Stimulated activated naive CD8-positive, alpha-beta T cell treated with anti-CD3 and anti-CD28 coated beads, Interleukin-15, amount 100 ng/mL, for 72 hours (primary cell): ENCODE measurements at places on chromosomes 16 and 17.
A peak's percentile ranks its signal among the peaks of the same experiment; 100 is the strongest.

DNA sequence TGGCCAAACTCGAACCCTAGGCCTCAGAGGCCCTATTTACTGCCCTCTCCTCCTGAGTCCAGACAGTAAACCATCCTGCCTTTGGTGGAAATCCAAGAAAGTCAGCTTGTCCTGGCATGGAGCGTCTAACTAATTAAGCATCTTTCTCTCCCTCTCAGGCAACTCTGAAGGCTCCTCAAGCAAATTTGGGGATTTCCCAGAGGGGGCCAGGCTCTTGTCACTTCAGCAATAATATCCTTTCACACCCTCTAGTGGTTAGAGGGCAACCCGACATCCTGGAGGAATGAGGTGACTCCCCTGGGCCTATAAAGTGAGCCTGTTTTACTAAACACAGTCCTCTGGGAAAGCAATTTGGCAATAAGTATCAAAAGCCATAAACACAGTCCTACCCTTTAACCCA is 60.4 kb downstream of the NOG start:
- DNase-seq: peak; percentile 64

DNA sequence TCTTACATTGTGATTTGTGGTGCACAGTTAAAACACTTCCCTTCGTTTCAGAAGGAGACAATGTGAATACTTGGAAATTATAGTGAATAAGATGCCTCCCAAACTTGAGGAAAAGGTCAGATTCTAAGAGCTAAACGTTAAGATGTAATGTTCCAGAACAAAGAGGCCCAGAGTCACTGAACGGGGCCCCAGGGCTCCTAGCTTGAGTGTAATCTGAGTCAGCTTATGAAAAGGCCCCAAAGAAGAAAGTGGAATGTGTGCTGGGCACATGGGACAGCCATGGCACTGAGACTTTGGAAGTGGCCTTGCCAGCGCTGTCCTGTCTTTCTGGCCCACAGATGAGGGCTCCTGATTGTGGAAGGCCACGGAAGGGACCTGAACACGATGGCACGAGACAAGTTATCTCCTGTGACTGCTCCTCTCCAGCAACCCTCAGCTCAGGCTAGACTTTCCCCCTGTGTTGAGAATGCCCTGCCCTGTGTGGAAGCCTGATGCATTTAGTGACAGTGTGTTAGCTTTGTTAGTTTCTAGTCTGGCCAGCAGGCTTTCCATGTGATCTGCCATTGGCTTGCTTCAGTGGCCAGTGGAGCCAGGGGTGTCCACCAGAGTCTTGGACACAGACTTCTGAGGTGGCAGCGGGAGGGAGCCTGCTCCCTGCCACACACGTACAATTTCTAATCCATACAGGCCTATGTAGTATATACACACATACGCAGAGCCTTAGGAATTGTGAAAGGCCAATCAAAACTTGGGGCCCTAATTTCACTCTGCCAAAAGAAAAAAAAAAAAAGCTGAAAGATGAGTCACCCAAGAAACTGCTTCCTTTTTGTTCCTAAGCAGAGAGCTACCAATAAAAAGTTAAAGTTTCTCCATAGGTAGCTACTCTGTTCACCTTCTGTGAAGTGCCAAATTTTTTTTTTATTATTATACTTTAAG is 13.1 kb downstream of the SPATA33 start:
- no peak for DNase-seq

DNA sequence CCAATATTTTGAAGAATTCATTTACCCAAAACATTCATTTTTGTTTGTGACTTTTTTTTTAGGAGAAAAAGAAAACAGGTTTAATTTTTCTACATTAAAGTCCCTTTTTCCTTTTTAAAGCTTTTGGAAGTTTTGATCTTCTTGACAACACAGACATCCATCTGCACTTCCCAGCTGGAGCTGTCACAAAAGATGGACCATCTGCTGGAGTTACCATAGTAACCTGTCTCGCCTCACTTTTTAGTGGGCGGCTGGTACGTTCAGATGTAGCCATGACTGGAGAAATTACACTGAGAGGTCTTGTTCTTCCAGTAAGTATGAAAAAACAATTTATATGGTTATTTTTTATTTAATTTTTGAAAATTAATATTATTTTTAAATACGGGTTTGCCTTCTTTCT is 37.2 kb downstream of the SIAH1 start:
- no peak for DNase-seq

DNA sequence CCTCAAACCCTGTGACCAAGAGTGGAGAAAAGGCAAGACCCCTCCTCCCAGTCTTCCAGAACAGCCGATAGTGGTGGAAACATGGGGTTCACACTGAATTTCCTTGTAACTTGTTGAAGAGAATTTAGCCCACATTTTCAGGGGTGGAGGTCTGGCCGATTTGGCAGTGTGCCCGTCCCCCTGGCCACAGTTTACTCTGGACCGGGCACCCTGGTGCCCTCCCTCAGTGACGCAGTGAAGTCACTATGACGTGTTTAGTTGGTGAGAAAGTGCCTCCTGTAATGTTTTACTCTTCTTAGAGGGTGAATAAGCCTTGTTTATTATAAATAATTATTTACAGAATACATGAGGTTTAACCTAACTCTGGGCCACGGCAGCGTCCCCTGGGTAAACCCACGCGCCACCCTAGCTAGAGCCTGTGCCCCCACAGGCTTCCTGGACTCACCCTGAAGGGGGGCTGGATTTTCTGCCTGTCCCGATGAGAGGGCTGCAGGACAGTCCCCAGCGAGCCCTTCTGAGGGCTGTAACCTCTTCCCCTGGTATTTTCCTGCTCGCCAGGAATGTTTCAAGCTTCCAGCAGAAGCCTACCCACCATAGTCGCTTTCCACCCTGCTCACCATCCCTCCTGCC is 316.9 kb downstream of the SEC14L1 start:
- DNase-seq: no peak

GRCh38 chr16:15057681-15058417 is 2.0 kb upstream of the NTAN1 start:
- DNase-seq: no peak

GRCh38 chr17:40611840-40612474 is 35.7 kb downstream of the SMARCE1 start:
- DNase-seq: no peak

DNA sequence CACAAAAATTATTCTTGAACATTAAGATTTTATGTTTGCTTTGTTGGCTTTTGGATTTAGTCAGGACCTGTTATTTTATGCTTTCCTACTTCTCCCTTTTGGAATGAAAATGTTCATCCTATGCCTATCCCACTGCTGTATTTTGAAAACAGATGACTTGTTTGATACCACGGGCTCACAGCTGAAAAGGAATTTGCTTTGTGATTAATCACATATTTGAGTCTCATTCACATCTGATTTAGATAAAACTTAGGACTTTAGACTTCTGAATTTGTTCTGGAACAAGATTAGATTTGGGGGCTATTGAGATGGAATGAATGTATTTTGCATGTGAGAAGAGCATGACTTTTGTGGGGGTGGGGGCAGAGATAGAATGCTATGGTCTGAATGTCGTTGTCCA is 1012.6 kb downstream of the CDH11 start:
- no peak for DNase-seq

DNA sequence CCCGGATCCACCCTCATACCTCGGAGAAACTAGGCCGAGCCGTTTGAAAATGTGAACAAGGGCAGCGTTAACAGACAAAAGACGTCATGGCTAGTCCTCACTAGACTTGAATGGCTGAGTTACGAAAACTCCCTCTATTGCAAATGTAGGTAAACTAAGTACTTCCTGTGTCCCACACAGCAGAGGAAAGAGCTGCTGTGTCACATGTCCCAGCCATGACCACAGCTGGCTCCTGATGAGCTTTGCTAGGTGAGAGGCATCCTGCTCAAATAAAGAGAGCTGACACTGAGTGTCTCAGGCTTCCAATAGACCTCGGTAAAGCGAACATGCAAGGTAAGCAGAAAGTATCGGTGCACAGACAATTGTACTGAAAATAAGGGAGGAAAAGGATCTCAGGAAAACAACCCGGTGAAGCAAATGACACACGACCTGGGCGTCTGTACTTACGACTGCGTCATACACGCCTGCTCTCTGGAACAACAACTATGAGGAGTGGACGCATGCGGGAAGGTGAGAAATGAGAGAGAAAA is 26.0 kb downstream of the TMEM204 start:
- DNase-seq: no peak

DNA sequence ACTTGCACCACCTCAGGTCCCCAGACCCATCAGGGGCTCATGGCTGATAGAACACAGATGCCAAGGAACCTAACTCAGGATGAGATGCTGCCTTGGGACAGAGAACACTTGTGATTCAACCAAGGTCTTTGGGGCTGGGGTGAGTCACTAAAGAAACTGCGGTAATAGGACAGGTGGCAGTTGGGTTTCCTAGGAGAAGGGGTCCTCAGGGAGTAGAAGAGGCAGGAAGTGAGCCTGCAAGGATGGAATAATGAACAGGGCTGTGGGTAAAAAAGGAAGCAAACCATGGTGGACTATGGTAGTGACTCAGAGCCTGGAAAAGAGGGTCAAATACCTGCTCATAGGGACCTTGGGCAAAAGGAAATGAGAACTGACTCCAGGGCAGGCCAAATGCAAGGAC is 6.5 kb upstream of the PNPO start:
- no peak for DNase-seq

GRCh38 chr16:61195006-61195405 is 841.2 kb downstream of the CDH8 start:
- DNase-seq: no peak

- no peak for DNase-seq
Observed at GRCh38 chr17:75596320-75597087, 8.9 kb downstream of the MYO15B start.

DNA sequence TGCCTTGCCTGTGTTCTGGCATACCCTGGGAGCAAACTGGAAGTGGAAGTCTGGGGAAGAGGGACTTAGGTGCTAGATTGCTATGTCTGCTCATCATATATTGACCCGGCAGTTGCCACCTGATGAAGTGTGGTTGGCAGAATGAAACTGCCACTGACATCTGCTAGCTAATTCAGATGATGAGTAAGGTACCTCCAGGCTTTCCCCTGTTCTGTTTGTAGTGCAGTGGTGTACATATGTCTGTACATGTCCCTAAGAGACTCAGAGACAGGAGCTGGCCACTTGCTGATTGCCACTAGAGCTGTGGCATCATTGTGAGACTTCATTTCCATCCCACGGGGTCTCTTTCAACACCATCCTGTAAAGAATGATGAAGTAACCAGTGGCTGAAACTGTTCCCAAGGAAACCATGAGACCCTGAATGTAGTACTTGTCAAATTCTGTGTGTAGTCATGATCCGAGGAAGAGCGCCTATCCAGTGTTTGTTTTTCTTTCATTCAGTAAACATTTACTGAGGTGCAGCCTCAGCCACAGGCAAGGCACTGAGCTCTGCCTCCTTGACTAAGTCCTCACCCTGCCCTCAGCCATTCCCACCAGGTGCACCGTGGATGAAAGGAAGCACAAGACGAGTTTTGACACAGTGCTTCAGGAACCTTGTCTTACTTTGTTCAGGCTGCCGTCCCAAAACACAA is 13.2 kb downstream of the CLUAP1 start:
- no peak for DNase-seq

DNA sequence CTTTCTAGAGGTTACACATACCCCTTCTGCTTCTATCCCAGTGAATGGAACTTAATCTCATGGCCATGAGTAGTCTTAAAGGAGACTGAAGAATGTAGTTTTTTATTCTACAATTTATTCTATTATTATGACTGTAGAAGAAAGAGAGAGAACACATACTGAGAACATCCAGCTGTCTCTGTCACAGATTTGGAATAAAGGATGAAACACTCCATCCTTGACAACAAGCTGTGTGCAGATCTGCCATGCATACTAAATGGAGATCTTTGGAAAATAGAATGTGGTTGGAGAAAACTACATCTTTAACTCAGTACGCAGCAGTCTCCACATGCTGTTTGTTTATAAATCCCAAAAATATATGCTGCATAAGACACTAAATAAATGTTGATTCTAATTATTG is 54.1 kb upstream of the NUDT7 start:
- DNase-seq: no peak

DNA sequence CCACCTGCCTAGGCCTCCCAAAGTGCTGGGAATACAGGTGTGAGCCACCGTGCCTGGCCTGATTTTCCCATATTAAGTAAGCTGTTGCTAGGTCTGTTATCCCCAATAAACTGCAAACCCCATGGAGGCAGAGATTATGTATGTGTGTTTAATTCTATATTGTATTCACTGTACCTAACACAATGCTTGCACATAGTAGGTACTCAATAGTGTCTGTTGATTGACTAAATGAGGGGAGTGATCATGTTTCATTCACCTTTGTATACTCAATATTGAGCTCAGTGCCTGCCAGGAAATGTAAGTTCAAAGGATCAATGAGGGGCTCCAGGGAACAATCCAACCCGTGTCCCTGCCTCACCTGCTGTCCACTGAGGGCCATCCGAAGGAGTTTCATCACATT is 14.6 kb upstream of the GGA2 start:
- no peak for DNase-seq

DNA sequence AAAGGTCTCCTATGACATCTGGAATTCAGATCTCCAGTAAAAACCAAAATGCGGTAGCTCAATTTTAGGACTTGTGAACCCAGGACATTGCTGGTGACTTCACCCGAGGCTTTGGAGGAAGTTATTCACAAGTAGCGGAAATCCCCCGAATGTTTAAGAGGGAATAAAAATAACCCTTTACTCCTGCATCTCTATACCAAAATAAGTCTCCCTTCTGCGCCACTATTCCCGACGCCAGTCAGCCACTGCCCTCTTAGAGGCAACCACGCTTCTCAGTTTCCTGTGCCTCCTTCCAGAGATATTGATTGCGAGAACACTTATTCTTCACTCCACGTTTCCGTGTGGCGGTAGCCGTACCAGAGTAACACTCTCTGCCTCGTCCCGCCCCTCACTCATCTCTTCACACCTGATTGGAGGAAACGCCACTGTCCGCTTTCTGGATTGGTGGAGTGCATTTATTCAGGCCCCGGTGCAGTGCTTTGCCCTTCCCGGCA is 27.4 kb downstream of the EMP2 start:
- DNase-seq: peak; percentile 71

DNA sequence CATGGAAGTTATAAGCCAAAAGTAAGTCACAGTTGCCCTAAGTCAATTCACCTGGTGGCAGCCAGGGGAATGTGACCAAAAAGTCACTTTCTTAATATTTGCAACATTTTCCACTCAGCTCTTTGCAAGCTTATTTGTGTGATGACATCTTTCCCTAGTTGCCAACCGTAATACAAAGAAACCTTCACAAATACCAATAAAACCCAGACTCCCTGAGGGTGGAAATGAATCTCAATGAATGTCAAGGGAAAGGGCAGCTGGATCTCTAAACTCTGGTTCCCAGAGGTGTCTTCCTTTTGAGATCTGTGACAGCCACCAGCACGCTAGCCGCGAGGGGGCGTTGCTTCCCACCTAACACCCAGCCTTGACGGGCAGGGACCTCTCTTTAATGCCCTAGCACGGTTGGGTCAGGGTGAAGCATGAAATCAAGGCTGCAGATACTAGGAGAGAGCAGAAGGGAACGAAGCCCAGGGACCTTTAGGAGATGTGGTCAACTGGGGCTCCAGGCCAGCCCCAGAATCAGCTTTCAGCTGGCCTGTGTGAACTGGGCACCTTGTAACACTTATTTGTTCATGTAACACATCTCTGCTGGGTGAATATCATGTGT is 82.2 kb downstream of the CMC2 start:
- DNase-seq: peak; percentile 41
